IMR-90 (cell line): ENCODE measurements at places on chromosomes 16 and 17.
A peak's percentile ranks its signal among the peaks of the same experiment; 100 is the strongest.

DNA sequence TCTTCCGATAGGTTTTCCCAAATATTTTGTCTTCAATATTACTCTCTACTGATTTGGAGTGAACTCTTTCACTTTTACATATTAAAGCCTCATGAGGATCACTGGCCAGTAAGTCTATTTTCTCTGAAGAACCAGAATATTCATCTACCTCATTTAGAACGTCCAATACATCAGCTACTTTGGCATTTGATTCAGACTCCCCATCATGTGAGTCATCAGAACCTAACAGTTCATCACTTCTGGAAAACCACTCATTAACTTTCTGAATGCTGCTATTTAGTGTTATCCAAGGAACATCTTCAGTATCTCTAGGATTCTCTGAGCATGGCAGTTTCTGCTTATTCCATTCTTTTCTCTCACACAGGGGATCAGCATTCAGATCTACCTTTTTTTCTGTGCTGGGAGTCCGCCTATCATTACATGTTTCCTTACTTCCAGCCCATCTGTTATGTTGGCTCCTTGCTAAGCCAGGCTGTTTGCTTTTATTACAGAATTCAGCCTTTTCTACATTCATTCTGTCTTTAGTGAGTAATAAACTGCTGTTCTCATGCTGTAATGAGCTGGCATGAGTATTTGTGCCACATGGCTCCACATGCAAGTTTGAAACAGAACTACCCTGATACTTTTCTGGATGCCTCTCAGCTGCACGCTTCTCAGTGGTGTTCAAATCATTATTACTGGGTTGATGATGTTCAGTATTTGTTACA is 30.9 kb downstream of the BRCA1 start:
- peak; percentile 68 for DNase-seq

- DNase-seq, result peak; percentile 36
Observed at GRCh38 chr17:55731586-55732250, 9.1 kb upstream of the TMEM100 start.

DNA sequence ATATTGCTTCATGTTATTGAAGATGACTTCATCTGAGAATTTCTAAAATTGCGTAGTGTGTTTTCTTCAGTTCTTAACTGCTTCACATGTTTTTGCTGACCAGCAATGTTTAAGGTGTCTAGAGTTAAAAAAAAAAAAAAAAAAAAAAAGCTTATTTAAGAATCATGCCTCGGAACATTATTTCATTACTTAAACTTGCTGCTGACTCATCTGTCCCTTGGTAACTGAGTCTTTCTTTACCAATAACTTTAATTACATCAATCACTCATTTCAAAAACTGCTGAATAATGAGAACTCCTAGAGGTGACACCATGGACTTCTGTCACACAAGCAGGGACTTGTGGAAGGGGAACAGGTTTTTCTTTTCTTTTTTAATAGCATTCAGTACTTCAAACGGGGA is 16.2 kb downstream of the IRX5 start:
- DNase-seq, result no peak

DNA sequence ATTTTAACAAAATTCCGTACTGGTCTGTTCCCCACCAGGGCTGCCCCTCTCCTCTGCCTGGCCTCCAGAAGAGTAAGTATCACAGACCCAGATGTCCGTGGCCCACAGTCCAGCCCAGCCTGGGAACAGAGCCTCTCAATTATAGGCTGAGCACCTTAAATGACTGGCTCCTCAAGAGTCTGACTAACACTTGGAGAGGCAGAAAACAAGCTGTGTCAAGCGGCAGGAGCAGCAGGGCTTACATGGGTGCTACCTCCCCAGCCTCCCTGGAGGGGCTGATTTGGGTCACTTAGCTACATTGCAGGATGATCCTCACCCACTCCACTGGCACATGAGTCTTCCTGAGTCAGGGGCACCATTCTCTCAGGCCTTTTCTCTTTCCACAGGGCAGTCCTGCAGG is 209.7 kb downstream of the COPRS start:
- DNase-seq, result no peak

DNA sequence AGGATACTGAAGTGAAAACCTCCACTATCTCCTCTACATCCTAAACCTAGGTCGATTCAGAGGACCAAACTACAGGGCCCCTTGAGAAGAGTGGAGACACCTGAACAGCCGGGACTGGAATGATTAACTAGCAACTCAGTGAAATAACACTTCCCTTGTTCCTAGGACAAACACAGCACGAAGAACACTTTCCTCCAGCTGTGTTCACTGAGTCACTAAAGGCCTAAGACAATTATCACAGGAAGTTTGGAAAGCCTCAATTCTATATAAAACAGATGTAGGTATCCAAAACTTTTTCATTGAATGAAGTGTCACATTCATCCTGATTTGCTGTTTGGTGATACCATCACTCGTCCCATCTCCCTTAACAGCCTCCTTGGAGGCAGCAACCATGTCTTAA is 15.5 kb upstream of the CUEDC1 start:
- peak; percentile 67 for DNase-seq

GRCh38 chr17:68260051-68260762 is 12.4 kb downstream of the AMZ2 start:
- DNase-seq, result no peak

DNA sequence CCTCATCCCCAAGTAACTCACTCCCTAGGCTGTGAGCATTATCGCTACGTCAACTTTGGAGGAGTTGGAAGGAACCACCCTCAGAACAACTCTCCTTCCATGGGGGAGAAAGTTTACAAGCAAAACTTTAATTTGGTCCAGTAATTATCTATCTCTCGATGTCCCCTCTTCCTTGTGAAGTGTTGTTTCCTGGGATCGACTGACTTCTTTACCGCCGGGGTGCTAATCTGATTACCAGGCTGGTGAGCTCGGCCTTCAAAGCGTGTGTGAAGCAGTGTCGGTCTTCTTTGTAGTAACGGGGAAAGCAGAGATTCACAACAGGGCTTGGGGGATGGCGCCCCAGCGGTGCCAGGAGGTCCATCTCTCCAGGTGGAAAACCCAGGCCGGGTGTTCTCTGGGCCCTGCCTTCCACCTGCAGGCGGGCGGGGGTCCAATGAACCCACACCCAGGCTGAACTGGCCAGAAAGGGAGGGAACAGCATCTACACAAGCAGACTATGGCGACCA is 14.5 kb upstream of the FOXF1 start:
- DNase-seq, result no peak

- DNase-seq, result no peak
Observed at GRCh38 chr16:75017670-75018525, 19.1 kb downstream of the ZNRF1 start.

- no peak for DNase-seq
Observed at GRCh38 chr17:57338257-57338914, 82.1 kb downstream of the MSI2 start.
